ENCODE measurements at places on chromosomes 5 and 9.

- DNase-seq, result no peak
Observed at GRCh38 chr5:173735184-173735583, 118.7 kb upstream of the BOD1 start.

DNA sequence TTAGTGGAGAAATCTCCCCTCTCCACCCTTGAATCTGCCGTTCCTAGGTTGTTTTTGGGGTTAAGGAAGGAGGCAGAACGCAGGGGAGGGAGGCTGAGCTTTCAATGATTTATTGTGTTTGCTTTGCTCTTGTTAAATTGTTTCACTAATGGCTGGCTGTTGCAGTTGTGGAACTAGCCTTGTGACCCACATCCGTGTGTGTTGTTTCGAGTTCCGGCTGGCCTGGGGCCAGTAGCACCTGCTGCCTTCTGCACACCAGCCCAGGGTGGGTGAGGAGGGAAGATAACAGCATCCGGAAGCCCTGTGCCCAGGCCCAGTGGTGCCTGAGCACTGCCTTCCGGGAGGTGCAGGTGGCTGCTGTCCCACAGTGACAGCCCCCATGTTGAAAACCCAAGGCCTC lies 3.6 kb downstream of the ERGIC1 start:
- peak; percentile 68 for DNase-seq

DNA sequence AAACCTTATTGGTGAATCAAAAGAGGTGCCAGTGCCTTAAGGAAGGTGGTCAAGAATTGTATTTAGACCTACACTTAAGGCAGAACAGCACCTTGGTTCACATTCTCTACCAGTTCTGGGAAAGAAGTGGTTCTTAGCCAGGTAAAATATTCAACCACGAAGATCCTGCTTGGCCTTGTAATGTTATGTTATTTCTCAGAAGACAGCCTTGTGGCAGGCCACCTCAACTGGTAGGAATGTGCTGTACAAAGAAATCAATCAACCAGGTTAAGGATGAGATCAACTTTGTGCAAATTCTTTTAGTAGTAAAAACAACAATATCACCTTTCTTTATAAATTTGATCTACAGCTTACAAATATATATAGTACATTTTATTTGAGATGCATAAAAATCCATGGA lies 246.8 kb downstream of the ARRDC3 start:
- no peak for DNase-seq

DNA sequence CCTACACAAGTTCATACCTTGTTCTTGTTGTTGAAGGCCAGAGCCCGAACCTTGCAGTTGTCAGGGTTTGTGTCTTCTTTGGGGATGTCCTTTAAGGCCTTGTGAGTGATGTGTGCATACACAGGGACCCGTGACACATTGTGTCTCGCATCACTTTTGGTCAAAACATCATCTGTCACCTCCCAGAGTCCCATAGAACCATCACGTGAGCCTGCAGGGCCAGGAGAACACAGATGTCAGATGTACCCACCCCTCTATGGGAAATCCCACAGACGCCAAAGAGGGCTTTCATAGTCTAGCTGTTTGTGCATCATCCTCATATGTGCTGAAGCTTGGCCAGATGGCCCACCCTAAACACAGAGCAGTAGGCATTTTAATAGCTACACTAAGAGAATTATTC lies 28.2 kb downstream of the DCAF12 start:
- DNase-seq, result no peak

DNA sequence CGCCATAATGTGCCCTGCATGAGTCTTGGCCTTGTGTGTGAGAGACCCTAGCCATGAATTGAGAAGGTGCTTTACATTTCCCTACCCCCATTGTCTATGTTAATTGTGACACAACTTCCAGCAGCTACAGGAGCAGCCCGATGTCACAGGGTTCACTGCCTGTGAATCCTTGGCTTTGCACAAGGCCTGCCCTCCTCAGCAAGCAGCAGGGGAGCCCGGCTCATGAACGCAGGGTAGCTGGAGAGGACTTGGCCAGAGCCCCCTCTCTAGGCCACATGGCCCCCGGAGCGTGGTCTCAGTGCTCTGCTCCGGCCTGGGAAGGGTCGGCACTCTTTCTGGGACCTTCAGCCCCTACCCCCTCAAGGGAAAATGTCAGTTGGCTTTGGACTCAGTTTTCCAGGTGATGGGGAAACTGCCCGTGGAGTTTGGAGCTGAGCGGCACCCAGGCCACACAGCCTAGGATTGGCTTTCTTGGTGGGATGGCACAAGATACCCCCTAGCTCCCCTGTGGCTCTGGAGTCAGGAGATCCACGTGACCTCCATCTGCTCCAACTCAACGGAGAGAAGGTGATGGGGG lies 160.8 kb downstream of the DAB2IP start:
- no peak for DNase-seq

GRCh38 chr5:76163111-76163628 lies 80.0 kb downstream of the SV2C start:
- DNase-seq, result no peak

DNA sequence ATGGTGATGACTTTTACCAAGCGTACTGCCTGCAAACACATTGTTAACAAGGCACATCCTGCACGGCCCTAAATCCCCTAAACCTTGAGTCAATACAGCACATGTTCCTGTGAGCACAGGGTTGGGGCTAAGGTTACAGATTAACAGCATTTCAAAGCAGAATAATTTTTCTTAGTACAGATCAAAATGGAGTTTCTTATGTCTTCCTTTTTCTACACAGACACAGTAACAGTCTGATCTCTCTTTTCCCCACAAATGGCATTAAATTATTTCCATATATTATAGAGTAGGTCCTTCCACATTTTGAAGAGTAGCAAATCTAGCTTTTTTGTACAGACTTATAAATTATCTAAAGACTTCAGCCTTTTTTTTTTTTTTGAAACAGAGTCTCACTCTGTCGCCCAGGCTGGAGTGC lies 1.6 kb upstream of the TMEM141 start:
- no peak for DNase-seq

DNA sequence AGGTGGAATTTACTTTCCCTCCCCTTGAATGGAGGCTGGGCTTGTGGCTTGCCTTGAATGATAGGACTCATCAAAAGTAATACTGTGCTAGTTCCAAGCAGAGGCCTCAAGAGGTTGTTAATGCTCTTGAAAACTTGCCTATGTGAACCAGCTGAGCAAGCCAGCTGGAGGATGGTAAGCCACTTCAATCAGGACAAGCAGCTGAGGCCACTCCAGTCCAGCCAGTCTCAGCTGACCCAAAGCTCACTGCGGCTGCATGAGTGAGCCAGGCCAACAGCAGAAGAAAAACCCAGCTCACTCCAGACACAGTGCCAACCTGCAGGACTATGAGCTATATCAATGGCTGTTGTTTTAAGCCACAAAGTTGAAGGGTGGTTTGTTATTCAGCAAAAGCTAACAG lies 182.8 kb downstream of the MCTP1 start:
- DNase-seq, result no peak

GRCh38 chr5:76811214-76811613 lies 7.6 kb upstream of the F2RL1 start:
- no peak for DNase-seq

GRCh38 chr9:113858282-113858681 lies 17.8 kb upstream of the ZNF618 start:
- DNase-seq, result no peak

- DNase-seq, result no peak
Observed at GRCh38 chr9:130382096-130382495, 62.7 kb upstream of the ASS1 start.

GRCh38 chr9:6590334-6590733 lies 55.2 kb downstream of the GLDC start:
- no peak for DNase-seq

- no peak for DNase-seq
Observed at GRCh38 chr5:131640043-131640856, 5.2 kb upstream of the RAPGEF6 start.

GRCh38 chr9:15138357-15138686 lies 168.7 kb downstream of the TTC39B start:
- no peak for DNase-seq

DNA sequence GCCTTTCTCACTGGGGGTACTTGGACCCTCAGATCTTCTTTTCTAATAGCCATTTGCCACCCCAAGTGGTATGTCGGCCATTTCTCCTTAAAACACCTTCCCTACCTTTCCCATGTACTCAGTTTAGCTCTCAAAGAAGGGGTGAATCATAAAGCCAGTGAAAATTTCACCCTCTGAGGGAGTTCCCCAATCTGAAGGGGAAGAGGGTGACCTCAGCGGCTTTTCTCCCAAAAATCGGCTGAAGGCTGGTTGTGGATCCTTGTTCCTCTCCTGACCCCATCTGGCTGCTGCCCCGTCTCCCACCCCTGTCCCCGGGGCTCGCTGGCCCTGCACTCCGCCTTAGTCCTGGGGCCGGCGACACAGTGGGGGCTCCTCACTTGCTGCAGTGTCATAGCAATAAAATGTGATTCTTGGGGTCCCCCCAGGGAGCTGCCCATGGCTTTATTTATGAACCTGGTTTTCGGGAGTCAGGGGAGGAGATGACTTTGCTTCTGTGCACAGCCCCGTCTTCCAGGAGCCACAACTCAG lies 17.3 kb upstream of the LTC4S start:
- no peak for DNase-seq

- DNase-seq, result no peak
Observed at GRCh38 chr5:109163336-109163735, 246.4 kb downstream of the PJA2 start.

DNA sequence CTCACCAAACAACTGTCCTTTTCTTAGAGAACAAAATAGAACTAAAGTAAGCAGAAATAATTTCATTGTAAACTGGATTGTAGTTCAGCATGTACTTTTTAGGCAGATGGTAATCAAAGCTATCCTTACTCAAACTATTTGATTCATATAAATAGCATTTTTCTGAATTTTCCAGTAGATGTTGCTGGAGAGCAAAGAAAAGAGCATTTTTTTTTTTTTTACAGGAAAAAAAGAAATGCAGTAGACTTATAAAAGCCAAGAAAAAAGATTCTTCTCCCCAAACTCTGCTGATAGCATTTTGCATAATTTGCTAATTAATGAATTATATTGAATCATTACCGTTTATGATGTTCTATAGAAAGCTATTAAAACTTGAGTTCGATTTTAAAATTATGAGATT lies 715.3 kb upstream of the WWC1 start:
- DNase-seq, result no peak

All from GM18507 (cell line).